RWPE1 (cell line): ENCODE measurements at places on chromosomes 13 and 19.

DNA sequence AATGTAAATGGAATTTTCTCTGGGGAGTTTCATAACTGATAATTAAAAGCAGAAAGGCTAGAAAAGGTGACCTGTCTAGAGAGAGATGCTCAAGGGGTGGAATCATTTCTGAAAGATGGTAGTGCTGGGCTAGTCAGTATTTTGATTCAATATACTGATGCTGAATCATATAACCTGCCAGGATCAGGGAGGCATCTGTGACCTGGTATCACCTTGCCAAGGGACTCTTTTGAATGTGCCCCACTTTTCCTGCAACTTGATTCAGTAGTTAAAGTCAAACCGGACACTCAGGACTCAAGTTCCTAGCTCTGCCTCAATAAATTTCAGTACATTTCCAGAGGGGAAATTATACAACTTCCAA is 15.8 kb downstream of the LCP1 start:
- DNase-seq, result no peak

- DNase-seq, result no peak
These were observed 14.9 kb upstream of the TNFSF11 start for GRCh38 chr13:42559057-42559456.

DNA sequence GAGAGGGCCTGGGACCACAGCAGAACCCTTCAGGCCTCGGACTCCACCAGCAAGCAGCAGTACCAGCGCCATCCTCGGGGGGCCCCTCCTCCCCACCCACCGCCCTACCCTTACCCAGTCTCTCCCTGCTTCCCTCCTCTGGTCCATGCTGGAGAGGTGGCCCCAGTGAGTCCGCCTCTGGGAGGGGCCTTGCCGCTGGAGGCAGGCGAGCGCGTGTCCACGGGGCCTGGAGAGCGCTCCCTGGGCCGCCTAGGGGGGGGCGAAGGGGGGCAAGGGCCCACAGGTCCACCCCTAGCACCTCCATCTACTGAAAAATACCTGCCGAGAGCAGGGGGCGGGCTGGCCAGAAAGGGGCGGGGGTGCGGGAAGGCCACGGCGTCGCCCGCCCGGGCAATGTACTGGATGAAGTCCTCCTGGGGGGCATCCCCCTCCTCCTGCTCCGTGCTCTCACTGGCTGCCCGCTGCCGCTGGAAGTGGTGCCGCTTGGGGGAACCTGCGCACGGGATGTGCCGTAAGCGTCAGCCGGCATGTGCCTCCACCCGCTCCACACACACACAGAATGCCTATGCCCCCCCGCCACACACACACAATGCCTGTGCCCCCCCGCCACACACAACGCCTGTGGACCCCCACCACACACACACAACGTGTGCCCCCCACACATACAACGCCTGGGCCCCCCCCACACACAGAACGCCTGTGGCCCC is 6.9 kb downstream of the CBARP start:
- no peak for DNase-seq

DNA sequence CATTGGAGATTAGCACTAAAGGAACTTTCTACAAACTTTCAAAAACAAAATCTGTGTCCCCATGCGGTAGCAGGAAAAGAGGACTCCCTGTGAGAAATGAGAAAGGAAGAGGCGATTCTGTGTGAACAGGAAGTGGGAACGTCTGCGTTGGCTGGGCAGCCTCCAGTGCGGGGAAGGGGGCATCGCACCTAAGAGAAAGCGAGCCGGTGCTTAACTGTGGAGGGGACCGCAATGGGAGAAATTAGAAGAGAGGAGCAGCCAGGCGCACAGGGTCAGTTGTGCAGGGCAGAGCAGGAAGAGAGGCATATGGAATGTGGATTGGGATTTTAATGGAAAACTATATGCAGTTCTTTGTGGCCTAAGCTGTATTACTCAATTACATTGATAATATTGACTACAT is 77.4 kb upstream of the DOCK9 start:
- no peak for DNase-seq

DNA sequence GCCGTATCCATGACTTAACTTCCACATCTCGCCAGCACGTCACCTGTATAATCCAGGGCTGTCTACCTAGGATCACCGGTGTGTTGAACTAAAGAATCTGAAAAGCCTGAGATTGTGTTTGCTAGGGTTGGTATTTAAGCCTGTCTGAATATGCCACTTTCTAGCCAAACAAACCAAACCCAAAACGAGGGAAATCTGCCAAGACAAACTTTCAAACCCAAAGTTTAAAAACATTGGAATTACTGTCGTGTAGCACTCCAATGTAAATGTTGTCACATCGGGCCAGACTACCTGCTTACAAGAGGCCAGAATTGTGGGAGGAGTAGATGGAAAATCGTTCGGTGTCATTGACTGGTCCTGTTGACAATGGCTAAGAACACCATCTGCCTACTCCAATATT is 747.8 kb downstream of the EFNB2 start:
- DNase-seq, result no peak

DNA sequence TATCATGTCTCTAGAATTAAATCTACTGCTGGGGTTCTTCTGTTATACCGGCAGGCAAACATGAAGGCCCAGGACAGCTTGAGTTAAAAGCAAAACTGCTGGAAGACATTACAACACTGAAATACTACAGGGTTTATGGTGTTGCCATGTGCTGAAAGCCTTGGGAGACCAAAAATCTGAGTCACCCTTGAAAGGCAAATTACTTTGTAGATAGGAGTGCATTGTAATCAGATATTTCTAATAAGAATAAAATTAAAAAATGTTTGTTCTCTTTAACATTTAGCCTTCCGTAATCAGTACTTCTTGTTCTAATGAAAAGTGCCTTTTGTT is 181.3 kb downstream of the PCDH9 start:
- no peak for DNase-seq

DNA sequence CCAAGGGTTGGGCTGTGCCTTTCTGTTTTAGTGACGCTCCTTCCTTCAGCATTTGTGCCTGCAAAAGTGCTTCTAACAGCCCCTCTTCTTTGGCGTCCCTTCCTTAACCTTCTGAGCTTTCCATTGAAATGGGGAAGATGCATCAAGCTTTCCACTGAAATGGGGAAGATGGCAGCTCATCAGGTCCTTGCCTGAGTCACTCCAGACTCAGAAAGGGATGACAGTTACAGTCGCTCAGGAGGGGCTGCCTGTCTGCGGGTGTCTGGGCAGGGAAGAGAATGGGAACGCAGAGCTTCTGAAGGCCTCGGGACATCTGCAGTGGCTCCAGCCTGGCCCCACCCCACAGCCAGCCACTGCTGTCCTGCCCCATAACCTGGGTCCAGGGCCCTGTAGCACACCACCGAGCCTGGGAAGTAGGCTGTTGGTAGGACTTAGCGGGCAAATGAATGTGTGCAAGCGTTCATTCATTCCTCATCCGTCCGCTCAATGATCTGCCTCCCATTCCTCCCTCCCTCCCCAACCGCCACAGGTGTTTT is 9.8 kb downstream of the AP1M1 start:
- DNase-seq, result no peak

DNA sequence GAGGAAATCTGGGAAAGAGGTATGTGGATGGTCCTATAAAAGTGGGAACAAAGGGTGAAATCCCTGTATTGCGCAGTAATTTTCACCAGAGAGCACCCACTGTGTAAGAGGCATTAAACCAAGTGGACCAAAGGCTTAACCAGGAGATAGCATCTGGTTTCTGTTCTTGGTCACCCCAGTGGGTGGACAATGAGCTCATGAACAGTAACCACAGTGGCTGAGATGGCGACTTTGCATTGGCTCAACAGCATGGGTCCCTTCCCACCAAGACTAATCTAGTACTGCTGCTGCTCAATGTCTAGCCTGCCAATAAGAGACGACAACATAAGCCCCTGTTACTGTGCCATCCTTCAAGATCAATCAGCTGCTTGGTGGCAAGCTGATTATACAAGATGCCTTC is 36.6 kb downstream of the CCDC169 start:
- DNase-seq, result no peak

GRCh38 chr19:40754611-40755247 is 3.7 kb downstream of the SNRPA start:
- no peak for DNase-seq

DNA sequence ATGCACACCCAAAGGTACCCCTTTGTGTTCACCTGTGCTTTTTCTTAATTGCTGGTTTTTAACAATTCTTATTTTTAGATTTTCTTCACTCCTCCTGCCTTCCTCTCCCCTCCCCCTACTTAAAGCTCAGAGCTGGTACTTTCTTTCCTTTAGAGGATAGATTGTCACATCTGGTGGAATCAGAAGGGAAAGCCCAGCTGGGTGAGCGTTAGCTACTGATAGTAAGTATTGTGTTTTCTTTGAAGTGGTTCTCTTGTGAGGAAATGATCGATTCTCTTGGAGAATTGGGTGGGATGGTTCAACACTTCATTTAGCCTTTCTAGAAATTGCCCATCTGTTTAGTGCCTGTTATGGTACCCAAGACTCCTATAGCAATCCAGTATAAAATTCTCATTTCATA is 84.8 kb downstream of the FLT1 start:
- no peak for DNase-seq

DNA sequence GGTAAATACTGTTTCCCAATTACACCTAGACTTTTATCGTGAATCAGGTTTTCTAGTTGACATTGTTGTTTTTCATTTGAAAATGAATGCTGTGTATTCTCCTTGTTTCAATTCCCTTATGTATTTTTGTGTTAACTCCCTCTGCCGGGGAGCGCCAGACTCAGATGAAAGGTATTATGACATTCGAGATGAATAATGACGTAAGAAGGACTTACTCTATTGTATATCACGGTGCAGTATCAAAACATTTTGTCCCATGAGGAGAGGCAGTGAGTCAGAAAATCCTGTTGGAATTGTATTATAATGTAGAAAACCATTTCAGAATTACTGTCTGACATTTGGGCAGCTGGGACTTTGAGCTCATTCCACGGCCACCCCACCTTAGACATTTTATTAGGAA is 61.6 kb downstream of the LRCH1 start:
- DNase-seq, result peak; percentile 48

GRCh38 chr19:29056535-29056934 is 156.4 kb downstream of the UQCRFS1 start:
- no peak for DNase-seq

GRCh38 chr13:22926748-22927400 is 253.9 kb upstream of the SGCG start:
- DNase-seq, result no peak

DNA sequence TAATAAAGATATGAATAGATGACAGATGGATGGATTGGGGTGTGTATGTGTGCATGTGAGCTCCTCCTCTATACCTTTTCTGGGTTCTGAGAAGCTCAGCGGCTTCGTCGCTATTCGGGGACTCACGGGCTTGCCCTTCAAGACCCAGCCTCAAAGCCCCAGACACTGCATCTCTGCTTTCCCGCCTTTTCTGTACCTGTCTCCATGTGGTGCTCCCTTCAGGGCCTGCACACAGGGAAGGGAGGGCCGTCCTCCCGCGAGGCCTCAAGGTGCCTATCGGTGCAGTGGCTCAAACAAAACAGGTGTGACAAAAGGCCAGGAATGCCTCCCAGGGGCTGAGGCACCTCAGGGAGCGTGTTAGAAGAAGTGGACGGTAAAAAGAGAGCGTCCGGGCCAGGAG is 16.2 kb downstream of the KRTDAP start:
- DNase-seq, result no peak

GRCh38 chr13:53159431-53159830 is 130.8 kb downstream of the OLFM4 start:
- no peak for DNase-seq

- no peak for DNase-seq
These were observed 4.3 kb upstream of the ZNF610 start for GRCh38 chr19:52331757-52332156.

GRCh38 chr19:48631225-48631624 is 6.0 kb downstream of the DBP start:
- DNase-seq, result no peak

DNA sequence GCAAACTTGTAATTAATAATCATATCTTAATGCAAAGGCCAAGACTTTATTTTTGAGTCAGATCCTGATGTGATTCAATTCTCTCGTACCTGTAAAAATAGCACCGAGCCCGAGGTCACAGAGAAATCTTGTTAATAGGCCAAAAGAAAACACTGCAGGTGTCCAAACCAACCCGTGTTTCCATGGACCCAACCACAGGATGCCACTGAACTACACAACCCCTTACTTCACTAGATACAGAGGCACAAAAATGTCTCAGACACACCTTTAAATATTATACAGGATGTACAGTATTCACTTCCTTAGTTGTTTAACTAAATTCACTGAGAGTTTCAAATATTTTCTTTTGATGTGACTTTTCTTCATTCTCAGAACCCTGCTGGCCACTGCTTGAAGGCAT is 530.9 kb downstream of the MYO16 start:
- DNase-seq, result no peak

GRCh38 chr19:6238256-6238642 is 41.5 kb downstream of the MLLT1 start:
- DNase-seq, result no peak

GRCh38 chr19:39704181-39705044 is at the start of gene LGALS14:
Gene LGALS14, plus strand, starts transcription at chr19:39704481. Its CDS starts 48 bp downstream, at chr19:39704529.
- DNase-seq, result no peak

- DNase-seq, result peak; percentile 85
These were observed 4.6 kb downstream of the MIDN start for GRCh38 chr19:1252821-1253513.

DNA sequence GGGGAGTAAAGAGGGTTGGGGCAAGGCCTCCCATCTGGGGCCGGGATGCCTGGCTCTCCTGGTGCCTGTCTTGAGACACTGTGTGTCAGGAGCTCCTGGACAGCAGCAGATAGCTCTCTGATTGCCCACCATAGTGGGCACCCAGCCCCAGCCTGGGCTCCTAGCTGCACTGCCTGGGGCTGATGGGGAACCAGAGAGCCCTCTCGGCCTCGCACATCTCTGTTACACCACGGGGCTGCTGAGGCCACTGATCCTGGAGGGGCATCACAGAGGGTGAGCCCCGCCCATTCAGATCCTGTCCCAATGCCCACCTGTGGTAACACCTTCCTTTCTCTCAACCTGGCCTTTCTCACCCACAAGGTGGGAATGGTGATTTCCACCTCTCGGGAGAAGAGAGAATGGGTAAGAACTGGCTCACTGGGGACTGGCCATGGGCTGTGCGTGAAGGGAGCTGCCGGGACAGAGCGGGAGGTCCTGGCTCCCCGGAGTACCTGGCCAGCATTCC is 135.9 kb downstream of the URI1 start:
- DNase-seq, result no peak

- no peak for DNase-seq
These were observed 256.5 kb downstream of the TBC1D4 start for GRCh38 chr13:75225288-75226032.
